IMR-90 (cell line): ENCODE measurements at places on chromosomes 3 and 15.

DNA sequence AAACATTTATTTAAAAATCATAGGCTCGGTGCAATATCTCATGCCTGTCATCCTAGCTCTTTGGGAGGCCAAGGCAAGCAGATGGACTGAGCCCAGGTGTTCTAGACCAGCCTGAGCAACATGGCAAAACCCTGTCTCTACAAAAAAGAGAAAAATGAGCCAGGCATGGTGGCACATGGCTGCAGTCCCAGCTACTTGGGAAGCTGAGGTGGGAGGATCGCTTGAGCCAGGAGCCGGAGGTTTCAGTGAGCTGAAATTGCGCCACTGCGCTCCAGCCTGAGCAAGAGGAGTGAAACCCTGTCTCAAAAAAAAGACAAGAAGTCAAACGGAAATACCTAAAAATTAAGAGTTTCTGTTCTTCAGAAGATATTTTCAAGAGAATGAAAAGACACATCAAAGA lies 122.3 kb downstream of the RSL24D1 start:
- no peak for DNase-seq

DNA sequence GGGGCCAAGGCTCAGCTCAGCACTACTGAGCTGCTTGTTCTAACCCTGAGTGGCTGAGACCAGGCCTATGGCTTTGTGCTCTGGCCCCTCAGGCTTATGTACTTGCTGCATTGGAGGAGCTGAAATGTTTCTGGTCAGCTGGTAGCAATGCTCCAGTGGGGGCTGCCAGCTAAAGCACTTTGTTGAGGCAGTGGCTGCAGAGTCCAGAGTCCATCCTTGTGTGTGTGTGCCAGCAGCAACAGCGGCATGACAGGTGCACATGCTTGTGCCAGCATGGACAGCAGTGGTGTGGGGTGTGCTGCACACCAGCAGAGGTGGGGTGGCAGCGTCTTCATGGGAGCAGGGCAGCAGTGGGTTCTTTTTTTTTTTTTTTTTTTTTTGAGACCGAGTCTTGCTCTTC lies 169.1 kb downstream of the VPS8 start:
- no peak for DNase-seq

GRCh38 chr15:54681584-54681983 lies 515.2 kb downstream of the RSL24D1 start:
- DNase-seq = no peak

GRCh38 chr3:50303013-50303815 lies at the start of gene HYAL1:
TSS of gene HYAL1 (minus strand) at chr3:50303574. CDS start at chr3:50302956, 618 bp downstream.
- DNase-seq = no peak

GRCh38 chr15:22919171-22919570 lies 61.0 kb downstream of the CYFIP1 start:
- no peak for DNase-seq

DNA sequence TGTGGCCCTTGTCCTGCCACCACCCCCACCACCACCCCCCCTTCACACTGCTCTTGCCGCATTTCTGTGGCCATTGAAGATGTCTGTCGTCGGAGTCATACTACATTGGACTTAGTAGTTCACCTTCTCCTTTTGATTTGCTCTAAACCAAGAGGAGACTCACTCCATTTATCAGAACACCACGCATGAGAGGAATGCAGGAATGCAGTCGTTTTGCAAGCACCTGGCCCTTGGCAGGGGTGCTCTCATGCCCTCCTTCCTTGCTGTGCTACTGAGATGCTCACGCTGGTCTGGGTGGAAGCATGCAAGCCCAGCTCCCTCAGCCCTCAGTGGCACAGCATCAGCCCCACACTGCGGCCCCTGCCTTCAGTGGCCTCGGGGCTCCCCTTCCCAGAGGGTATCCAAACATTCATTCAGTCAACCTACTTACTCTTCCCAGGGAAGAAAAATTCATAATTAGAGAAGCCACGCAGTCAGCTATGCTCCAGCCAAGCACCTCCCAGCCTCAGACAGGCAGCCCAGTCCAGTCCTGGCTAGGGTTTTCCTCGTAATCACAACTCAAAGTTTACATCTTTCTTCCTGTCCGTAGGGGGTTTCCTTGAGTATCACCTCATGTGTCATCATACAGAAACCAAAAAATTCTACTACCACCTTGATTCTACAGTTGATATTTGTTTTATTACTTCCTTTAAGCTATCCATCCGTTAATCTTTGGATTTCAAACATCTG lies 520.0 kb downstream of the GABRG3 start:
- no peak for DNase-seq

DNA sequence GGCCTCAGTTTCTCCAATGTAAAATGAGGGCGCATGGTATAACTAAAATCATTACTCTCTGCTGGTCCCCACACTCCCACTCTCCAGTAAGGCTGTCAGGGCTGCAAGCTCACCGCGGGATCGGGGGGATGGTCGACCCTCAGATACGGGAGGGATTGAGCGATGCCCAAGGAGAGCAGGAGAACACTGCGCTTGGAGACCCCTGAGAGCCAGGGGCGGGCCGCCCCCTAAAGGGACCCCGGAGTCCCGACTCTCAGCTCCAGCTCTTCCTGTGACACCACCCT lies 713 bp upstream of the PLEKHO2 start:
- DNase-seq = no peak

DNA sequence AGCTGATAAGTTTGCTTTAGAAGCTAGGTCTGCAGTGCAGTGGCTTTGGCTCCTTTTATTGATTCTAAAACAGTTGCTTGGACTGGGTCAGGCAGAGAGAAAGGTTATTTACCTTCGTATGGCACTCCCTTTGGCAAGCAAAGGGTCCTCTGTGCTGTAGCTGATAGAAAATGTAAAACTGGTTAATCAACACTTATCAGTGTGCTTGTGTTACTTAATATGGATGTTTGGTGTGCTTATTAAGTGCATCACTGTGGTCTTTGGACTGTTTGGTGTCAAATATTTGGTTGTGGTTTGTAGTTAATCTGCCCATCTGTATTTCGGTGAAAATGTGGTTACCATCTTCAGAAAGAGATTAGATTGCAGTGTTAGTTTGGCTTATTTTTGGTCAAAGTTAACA lies 16.0 kb downstream of the UBE2E2 start:
- DNase-seq = no peak

GRCh38 chr3:14957153-14957552 lies 9.8 kb downstream of the NR2C2 start:
- DNase-seq = no peak

GRCh38 chr3:155302481-155302880 lies 9.0 kb upstream of the STRIT1 start:
- peak; percentile 84 for DNase-seq

DNA sequence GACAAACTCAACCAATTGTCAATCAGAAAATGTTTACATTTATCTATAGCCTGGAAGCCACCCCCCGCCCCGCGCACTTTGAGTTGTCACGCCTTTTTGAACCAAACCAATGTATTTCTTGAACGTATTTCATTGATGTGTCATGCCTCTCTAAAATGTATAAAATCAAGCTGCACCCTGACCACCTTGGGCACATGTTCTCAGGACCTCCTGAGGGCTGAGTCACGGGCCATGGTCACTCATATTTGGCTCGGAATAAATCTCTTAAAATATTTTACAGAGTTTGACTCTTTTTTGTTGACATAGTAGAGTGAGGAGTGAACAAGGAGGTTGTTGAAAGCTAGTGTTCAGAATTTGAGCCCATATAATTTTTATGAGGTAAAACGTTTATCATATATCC lies 6.5 kb downstream of the MCTP2 start:
- peak; percentile 48 for DNase-seq

DNA sequence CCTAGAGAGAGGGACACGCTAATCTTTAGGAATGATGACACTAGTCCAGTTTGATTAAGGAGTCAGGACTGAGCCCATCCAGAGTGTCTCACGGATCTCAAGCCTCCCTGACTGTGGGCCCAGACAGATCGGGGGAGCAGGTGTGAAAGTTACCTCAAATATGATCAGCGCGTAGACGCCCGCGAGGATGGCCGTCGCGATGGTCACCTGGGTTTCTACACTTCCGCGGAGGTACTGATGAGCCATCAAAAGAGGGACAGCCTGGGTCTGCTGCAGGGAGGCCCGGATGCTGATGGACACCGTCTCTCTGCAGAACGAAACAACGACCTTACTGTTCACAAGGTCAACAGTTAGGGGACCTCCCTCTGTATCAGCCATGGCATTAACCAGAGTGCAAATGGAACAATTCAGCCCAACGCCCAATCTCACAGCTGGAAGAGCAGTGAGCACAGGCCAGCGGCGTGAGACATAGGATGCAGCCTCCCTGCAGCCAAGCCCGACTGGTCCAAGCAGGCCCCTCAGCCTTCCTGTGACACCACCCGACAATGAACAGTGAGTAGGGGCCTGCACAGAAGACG lies 84.4 kb downstream of the OCA2 start:
- no peak for DNase-seq

DNA sequence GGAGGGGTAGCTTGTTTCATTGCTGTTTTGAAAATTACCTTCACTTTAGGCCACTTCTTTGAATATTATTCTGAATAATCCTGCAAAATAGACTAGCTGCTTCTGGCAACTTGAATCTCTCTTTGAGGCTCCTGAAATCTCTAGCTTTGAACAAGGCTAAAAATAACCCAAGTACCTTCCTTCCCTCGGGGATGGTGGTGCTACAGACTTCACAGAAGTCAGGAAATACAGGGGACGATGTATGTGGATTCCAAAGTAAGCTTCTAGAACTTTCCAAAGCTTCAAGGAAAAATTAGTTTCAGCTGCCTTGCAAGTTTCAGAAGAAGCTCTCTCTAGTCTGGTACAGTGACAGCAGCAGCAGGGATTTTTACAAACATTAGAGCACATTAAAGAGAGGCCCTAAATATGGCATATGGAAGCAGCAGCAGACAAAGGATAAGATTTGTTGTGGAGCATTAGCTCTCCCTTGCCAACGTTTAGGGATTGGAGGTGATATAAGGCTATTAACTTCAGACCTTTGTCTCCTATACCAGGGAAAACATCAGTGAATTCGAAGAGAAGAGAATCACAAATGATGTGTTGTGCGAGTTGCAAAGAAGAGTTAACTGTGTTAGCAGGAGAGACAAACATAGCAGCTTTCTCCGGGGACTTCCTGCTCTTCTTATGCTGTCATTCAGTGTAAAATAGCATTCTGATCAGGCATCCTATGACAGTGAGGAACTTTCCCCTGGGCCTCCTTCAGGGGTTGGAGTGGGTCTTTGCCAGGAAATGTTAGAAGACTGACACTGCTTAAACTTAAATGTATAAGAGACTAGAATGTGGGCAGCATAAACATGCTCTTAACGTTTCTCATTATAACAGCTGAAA lies 783.0 kb upstream of the ARPP21 start:
- DNase-seq = no peak

- DNase-seq = no peak
Observed at GRCh38 chr3:17964108-17964507, 221.7 kb upstream of the TBC1D5 start.

- DNase-seq = no peak
Observed at GRCh38 chr3:136672457-136672856, 79.7 kb downstream of the STAG1 start.

DNA sequence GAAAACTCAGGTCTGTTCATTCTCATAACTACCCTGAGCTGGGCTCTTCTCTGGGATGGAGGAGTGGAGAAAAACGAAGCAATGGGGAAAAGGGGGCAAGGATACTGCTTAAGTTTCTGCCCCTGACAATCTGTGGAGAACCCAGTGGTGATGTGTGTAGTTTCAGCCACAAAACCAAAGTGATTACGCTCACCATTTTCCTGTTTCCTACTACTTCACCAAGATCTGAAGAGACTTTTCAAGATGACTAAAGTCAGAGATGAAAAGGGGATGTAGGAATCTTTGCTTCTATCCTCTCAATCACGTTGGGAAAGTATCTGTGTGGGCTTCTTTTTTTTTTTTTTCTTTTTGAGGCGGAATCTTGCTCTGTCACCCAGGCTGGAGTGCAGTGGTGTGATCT lies 8.3 kb upstream of the UBE2E1 start:
- no peak for DNase-seq

GRCh38 chr3:36992806-36993325 lies at the start of gene EPM2AIP1:
TSS of gene EPM2AIP1 (minus strand) at chr3:36993131. CDS start at chr3:36993077, 54 bp downstream.
- DNase-seq = no peak

DNA sequence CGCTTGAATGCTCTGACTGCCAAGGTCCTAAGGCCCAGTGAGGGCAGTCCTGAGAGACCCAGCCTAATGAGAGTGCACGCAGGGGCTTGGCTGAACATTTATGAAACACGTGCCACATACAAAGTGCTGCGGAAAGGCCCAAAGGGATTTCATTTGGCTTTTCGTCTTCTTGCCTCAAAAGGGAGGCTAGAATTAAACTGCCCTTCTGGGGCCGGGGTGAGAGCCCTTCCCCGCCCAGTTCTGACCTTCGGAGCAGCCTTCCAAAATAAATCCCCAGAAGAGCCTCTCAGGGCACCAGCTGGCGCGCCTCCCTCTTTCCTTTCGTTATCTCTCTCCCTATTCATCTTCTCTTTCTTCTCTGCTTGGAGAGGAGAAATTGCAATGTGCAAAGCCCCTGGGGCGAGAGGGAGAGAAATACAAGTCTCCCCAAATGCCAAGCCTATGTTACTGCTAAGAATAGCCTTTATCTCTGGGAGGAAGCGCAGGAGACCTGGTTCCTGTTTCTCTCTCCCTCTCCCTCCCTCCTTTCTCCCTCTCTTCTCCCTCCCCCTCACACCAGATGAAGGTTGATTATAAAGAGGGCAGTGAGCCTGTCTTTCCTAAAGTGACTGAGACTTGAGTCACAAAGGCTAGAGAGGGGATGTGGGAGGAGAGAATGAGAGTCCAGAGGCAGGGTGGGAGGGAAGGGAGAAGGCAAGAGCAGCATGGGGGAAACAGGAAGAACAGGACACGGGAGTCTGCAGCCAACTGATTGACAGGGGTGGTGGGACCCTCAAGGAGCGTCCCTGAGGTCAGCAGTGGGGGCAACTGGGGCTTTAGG lies 36.7 kb upstream of the NDUFB4 start:
- DNase-seq = peak; percentile 85

DNA sequence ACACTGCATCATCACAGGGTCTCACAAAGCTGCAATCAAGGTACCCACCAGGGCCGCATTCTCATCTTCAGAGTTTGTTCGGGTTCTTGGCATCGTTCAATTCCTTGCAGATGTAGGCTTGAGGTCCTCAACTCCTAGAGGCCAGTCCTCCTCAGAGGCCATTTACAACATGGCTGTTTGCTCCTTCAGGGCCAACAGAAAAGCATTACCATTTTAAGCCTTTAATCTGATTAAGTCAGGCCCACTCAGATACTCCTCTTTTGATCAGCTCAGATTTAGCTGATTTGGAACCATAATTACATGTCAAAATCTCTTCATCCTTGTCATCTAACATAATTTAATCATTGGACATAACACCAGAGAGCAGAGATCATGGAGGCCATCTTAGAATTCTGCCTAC lies 55.4 kb downstream of the BFSP2 start:
- DNase-seq = no peak

- no peak for DNase-seq
Observed at GRCh38 chr15:66933932-66934867, 131.2 kb upstream of the SMAD3 start.

- no peak for DNase-seq
Observed at GRCh38 chr3:9837701-9838582, 5.9 kb downstream of the RPUSD3 start.

- DNase-seq = no peak
Observed at GRCh38 chr15:93671387-93671943, 559.9 kb upstream of the MCTP2 start.
